ENCODE measurements at places on chromosomes 3 and 15.

DNA sequence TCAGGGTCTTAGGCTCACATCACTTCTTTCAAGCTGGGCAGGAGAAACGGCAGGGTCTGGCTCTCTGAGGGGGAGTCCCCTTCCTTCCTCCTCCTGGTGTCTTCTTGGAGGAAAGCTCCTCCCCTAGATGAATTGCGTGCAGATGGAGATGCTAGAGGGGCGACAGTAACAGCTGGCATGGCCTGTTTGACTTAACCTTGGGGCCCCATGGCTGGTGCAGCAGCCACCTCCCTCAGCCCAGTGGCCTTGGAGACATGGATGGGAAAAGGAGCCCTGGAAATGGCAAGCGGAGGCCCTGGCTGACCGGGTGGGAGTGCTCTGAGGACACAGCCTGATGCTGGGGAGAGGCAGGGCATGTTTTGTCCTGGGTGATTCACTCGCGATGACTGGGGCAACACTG is 20.2 kb downstream of the PAK6 start:
- DNase-seq = no peak

- DNase-seq = no peak
Observed at GRCh38 chr3:110487840-110488239, 583.8 kb upstream of the NECTIN3 start.

DNA sequence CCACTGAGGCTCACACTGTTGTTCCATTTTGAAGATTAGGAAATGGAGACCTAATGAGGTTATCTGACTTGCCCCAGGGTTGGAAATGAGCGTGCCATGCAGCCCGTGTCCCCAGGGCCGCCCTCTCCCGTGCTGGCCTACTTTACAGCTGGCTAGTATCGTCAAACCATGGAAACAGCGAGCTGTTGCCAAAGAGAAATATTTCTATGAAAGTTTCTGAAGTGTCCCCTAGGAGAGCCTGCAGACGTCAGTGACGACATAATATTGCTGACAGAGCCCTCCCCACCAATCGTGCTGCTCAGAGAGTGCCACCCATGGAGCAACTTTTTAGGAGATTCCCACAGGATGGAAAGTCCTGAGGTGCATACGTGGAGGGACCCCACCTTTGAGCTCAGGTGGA is 11.2 kb upstream of the FAM174B start:
- no peak for DNase-seq

GRCh38 chr15:52797625-52798501 is 7.7 kb upstream of the ONECUT1 start:
- DNase-seq = no peak

DNA sequence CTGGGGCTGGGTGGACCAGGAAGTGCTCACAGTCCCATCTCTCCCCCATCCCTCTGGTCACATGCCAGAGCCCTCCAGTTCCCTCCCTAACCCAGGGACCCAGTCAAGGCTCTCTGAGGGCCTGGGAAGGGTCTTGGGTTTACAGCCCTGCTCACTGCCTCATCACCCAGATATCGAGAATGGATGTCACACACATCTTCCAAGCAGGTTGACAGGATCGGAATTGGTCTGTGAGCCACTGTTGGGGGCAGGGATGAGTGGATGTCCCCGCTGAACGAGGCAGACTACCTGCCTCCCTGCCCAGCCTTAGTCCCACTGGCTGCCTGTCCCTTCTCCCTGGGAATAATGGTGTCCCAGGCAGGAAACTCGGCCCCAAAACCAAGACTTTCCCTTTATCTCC is 20.0 kb upstream of the GOLGA6C start:
- no peak for DNase-seq

DNA sequence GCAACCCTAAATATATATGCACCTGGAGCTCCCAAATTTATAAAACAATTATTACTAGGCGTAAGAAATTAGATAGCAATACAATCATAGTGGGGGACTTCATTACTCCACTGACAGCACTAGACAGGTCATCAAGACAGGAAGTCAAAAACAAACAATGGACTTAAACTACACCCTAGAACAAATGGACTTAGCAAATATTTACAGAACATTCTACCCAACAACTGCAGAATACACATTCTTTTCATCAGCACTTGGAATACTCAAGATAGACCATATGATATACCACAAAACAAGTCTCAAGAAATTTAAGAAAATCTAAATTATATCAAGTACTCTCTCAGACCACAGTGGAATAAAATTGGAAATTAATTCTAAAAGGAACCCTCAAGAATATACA is 201.5 kb downstream of the OSBPL10 start:
- no peak for DNase-seq

GRCh38 chr15:84034578-84035398 is 200.8 kb upstream of the GOLGA6L4 start:
- DNase-seq = no peak

All from GM18507 (cell line).